Peyer's patch (tissue), 4 donors: ENCODE measurements at places on chromosomes 1 and 21.
A peak's percentile ranks its signal among the peaks of the same experiment; 100 is the strongest.

DNA sequence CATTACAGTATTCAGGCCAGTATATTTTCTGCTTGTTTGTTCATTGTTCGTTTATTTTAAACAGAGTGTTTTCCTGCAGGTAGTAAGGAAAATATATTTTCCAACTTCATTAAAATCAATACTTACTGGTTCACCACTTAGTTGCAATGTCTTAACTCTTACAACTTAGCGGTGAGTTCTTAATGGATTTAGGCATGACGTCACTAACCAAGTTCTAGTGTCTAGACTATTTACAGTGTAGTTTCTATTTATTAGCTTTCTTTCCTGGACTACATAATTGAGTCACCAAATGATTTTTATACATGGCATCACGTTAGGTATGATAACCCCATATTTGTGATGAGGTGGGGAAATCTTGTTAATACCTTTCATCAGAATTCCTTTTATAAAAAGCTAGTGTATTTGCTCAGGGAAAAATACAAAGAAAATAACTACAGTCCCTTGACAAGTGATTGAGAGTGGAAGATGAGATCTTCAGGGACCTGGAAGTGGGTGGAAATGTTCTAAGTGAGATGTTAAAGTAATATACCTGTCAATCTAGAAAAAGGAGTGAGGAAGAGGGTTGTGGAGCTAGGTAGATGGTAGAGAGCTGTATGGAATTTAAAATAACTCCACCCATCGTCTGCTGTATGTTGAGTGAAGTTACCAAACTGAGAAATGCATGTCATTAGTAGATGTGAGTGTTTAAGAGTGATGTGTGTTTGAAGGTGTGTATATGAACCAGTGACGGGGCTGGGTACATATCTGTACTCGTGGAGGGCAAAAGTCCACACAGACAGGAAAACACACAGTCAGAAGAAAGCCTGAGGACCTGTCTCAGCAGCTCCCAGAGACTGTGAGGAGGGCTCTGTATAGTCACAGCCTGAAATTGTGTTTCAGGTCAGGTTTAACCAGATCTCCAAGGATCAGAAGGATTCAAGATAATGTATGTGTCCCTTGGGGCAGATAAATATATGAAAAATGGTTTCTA lies 197.6 kb upstream of the ADAMTS5 start:
- DNase-seq = no peak
- no peak overlapping the region for H3K27ac ChIP-seq
- no peaks in the 10 kb centered on the region for H3K27me3 ChIP-seq
- H3K4me3 ChIP-seq = no peak overlapping the region
- H3K4me1 ChIP-seq = no peaks in the 10 kb centered on the region

DNA sequence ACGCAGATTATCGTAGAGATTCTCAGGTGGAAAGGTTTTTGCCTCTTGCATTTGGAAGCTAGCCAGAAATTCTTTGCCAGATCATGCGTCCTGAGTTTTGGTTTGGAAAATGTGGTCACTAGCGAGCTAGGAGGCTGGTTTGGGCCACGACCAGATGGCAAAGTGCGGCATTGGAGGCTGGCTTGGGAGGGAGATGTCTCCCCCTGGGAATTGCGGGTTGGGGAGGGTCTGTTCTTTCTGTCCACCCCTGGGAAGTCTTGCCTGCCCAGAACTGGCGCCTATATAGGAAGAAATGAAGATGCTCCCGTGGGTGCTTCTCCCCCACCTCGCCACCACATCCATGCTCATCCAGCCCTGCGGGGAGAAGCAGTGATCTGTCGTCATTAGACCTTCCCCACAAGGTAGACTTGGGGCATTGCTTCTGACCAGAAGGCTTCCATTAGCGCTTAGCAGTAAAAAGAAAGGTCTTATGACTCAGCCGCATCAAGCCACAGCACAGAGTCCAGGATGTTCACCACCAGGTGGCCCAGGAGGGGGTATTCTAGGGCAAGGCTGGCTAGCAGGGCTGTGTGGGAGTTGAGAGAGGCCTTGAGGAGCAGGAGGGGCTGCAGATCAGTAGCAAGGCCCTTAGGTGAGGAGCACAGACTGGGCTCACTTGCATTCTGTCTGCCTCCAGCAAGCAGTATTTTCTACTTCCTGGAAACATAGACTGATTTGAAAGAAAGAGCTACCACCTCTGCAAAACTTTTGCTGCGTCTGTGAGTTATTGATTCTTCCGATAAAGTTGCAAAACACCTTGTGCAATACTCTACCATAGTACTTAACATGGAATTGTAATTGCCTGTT lies 1.5 kb upstream of the PTP4A2 start:
- H3K4me1 ChIP-seq = peaks cover 44% of the 10 kb centered on the region
- H3K27me3 ChIP-seq = no peaks in the 10 kb centered on the region
- no peaks in the 10 kb centered on the region for H3K36me3 ChIP-seq
- no peak overlapping the region for H3K4me3 ChIP-seq
- peak overlapping the region; percentile 90 for H3K27ac ChIP-seq

- peaks cover 8% of the 10 kb centered on the region for H3K4me1 ChIP-seq
- no peaks in the 10 kb centered on the region for H3K27me3 ChIP-seq
- peak overlapping the region; percentile 92 for H3K4me3 ChIP-seq
- no peak for DNase-seq
- peaks cover 2% of the 10 kb centered on the region for H3K36me3 ChIP-seq
Observed at GRCh38 chr21:44818640-44819011, 764 bp upstream of the SUMO3 start.

DNA sequence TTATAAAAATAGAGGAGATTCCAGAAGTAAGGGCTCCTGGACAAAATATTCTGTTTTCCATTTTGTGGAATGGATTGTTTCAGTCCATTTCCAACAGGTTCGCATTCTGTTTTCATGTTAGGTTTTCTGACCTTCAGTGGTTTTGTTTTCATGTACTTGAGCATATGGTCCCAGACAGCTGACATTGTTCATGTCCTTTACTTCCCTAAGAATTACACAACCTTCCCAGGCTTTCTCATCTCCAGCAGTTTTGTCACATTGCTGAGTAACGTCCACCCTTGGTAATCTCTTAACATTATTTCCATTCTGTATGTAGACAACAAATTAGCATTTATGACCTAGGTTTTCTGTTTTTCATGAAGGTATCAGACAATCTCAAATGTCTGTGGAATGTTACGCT lies 21.0 kb upstream of the ERRFI1 start:
- H3K27ac ChIP-seq = peak overlapping the region; percentile 29
- H3K4me1 ChIP-seq = no peaks in the 10 kb centered on the region
- no peak overlapping the region for H3K4me3 ChIP-seq
- H3K36me3 ChIP-seq = no peaks in the 10 kb centered on the region

DNA sequence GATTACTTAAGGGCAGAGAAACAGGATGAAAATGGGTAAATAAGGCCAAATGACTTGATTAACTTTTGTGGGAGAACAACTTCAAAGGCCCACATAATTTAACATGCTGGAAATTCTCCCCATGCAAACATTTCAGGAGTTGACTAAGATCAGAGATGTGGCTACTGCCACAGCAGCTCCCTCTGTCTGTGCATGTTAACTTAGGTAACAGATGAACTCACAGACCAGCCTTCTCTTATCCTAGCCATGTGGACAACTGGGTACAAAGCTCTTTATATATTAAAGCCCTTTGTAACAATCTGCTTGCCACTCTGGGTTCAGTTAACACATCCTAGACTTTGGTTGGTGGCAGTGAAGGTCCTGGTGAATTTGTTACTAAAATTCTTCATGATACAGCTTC lies 33.2 kb downstream of the BEND5 start:
- no peak overlapping the region for H3K4me3 ChIP-seq
- no peaks in the 10 kb centered on the region for H3K36me3 ChIP-seq
- no peaks in the 10 kb centered on the region for H3K4me1 ChIP-seq
- H3K27ac ChIP-seq = no peak overlapping the region
